ENCODE measurements at places on chromosomes 16 and 17.

GRCh38 chr17:4902540-4902939 is 358 bp downstream of the CHRNE start:
- no peak for DNase-seq

GRCh38 chr17:30831257-30831656 is 509 bp upstream of the ATAD5 start:
- DNase-seq: no peak

GRCh38 chr17:77458202-77459017 is 317.6 kb downstream of the SEC14L1 start:
- no peak for DNase-seq

DNA sequence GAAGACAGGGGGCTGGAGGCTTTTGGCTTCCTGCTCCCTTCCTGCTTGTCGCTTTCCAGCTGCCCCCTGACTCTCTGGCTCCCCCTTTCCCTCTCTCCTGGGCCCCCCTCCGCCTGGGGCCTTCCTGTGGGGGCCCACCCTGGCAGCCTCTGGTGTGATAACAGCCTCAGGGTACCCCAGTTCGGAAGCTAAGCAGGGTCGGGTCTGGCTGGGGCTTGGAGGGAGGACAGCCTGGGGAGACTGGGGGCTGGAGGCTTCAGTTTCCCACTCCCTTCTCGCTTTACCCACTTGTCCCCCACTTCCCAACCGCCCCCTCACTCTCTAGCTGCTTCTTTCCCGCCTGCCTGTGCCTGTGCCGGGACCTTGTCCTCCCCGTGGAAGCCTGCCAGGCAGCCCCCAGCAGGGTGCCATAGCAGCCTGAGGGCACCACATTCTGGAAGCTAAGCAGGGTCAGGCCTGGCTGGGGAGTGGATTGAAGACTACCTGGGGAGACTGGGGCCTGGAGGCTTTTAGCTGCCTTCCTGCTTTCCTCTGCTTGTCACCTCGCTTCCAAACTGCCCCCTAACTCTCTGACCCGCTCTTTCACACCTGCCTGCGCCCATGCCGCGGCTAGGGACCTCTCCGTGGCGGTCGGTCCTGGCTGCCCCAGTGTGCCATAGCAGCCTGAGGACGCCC is 2275.5 kb downstream of the TP53TG3F start:
- DNase-seq: no peak

GRCh38 chr17:60305141-60305540 is 86.8 kb downstream of the USP32 start:
- DNase-seq: no peak

GRCh38 chr16:88784074-88784855 is 755 bp downstream of the PIEZO1 start:
- DNase-seq: no peak

DNA sequence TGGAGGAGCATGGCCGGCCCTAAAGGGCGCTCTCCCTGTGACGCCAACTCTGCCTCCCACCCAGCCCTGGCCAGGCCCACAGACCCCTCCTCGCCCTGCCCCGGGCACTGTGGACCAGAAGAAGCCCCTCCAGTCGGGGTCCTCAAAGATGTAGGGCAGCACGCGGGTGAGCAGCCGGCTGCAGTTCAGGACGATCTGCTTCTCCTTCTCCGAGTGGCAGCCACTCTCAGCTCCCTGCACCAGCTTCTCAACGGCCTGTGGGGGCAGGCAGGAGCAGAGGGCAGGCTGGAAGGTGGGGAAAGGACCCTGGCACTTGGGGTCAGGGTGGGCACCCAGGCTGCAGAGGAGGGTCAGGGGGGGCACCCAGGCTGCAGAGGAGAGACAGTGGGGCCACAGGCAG is 8.9 kb downstream of the HID1 start:
- DNase-seq: no peak

GRCh38 chr16:86176462-86176861 is 277.5 kb downstream of the IRF8 start:
- no peak for DNase-seq

DNA sequence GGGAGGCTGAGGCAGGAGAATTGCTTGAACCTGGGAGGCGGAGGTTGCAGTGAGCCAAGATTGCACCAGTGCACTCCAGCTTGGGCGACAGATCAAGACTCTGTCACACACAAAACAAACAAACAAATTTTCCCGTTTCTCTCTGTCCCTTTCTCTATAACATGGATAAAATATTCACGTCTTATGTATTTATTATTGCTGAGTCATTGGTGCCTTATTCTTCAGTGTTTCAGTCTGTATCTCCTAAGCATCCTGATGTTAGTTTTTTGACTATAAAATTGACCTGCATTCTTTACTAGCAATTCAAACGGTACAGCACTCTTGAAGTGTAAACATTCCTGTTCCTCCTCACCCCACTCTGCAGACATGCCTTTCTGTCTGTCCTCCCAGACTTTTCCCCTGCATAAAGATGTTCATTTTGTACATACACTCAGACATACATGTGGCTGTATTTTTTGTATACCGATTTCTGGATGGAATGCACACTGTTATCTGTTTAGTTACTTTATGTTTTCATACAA is 16.4 kb downstream of the DHODH start:
- no peak for DNase-seq
